ENCODE measurements at places on chromosomes 16 and 17.

DNA sequence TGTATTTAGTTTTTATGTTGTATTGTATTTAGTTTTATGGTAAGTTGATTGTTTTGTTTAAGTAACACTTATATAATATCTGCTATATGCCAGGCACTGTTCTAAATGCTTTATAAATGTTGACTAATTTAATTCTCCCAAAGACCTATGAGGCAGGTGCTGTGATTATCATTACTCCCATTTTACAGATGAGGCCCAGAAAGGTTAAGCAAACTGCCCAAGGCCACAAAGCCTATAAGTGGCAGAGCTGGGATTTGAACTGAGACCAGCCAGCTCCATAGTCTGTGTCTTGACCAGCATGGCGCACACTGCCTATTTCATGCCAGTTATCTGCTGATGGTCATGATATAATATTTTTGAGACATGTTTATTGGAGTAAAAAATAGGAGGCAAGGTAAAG, 24.0 kb downstream of the IL21R start:
- no peak for DNase-seq

DNA sequence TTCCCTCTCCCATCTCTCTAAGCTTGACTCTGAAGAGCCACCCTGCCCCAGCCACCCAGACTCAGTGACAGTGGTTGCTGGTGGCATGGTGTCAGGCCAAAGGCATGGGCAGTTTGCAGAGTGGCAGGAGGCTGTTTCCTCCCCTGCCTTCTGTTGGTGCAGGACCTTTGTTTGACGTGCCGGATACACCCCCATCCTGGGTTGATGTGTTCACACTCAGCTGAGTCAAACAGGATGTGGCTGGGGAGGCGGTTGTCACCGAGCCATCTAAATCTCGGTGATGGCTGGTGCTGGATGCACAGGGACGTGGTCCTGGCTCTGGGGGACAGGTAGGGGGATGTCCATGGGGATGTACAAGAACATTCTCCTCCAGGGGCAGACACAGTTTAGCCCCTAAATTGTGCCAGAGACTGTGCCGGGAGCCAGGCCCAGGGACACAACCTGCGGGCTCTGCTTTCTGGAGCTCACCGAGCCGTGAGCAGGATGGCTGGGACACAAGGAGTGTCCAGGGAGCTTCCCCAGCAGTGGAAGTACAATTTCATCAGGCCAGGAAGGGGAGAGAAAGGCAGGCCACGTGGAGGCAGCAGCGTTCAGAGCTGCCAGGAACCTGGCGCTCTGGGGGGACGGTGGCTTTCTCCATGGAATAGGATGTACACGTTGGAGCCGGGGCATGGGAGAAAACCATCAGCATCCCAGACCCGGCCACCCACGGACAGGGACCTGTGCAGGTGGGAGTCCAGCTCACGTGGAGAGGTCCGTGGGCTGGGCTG, 264.2 kb downstream of the SEC14L1 start:
- DNase-seq: peak; percentile 88

DNA sequence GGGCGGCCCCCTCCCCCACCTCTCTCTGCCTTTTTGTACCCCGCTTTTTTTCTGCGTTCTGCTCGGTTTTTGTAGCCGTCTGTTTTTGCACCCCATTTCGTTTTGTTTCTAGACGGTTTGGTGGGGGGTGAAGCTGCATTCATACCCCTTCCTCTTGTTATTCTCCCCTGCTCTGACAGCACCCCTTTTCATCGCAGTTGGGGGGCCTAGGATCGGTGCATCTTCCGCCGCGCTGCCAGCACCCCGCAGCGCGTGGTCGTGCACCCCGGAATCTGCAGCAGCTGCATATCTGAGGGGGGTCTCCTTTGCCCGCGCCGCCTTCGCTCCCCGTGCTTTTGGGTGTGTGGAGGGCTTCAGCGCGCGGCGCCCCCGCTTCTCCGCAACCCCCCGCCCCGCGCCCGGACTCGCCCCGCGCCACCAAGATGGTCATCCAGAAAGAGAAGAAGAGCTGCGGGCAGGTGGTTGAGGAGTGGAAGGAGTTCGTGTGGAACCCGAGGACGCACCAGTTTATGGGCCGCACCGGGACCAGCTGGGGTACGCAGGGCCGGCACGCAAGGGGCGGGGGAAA, 455 bp downstream of the ATP1B2 start:
- no peak for DNase-seq

DNA sequence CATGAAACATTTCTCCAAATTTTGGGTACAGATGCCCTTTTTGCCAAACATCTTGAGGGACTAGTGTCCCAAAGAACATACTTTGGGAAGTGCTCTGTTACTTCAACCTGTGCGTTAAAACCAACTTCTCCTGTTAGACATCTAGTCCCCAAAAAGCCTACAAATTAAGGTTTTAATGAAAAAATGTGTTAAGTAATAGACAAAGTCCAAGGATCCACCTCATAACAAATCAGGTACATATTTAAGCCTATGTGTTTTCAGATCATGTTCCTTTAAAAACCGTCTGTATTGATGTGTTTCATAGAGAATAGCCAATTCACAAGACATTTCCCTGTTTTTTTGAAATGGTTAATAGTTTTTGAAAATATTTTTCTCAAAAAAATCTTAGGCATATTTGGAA, 174.8 kb upstream of the FAM20A start:
- DNase-seq: no peak

- no peak for DNase-seq
These were observed 6.9 kb downstream of the GPR179 start for GRCh38 chr17:38336838-38337237.

GRCh38 chr17:79005063-79005861, 4.3 kb downstream of the CANT1 start:
- DNase-seq: no peak

GRCh38 chr16:86529160-86529559, 18.8 kb downstream of the FOXF1 start:
- DNase-seq: no peak

DNA sequence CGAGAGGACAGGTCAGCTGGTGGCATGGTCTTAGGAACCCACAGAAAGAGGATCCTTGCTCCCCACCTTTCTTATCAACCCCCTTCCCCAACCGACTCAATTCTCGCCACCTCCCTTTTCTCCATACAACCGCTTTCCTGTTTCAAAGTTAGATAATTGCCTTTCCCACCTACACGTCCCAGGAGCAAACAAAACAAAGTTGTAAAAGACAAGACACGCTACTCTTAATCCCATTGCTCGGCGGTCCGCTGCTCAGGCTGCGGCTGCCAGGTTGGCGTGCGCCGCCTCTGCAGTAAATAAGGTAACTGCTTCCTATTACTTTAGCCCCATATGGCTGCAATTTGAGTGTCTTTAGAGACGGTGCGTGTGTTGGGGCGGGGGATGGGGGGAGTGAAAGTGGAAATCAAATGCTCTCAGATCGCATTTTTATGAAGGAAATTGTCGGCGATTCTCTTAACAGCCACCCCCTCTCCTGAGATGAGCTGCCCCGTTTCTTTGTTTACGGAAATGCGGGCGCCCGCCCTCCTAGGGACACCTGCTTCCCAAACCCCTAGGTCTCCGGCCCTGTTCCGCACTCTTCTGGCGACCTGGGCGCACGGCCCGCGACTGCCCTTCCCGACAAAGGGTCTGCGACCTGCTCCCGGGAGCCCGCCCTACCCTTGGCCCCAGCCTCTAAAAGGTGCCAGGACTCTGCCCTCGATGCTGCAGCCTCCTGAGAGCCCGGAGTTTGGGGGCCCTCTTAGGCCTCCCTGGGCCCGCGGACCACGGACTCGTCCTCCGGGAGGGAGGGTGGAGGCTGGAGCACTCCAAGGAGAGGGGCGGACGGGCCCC, 3.7 kb upstream of the CBX8 start:
- peak; percentile 49 for DNase-seq

GRCh38 chr16:80948886-80949493, 57.7 kb downstream of the CMC2 start:
- DNase-seq: peak; percentile 22

- DNase-seq: no peak
These were observed 54.1 kb downstream of the VAC14 start for GRCh38 chr16:70746708-70747424.

DNA sequence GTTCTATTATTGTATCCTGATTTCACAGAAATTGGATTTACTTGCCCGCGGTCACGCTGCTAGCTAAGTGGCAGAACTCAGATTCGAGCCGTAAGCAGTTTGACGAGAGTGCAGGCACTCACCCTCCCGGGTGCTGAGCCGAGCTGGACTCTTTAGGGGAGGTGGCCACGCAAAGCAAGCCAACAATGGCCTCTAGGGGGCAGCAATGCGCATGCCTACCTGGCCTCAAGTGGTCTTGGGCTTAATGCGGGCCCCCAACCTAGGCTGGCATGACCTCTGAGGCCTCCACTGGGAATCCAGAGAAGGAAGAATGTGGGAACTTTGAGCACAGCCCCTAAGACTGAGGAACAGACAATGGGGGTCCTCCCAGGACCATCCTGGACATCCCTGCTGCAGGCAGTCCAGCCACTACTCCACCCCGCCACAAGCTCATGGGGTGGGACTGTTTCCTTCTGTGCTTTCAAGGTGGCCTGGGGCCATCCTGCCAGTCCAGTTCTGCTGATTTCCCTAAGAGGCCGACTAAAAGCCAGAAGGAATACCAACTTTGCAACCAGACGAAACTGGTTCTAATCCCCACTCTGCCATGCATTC, 276.5 kb downstream of the XYLT1 start:
- peak; percentile 62 for DNase-seq

GRCh38 chr17:43945074-43945829, 3.0 kb upstream of the PPY start:
- no peak for DNase-seq
